GM12864 (cell line): ENCODE measurements at places on chromosomes 5 and 9.
A peak's percentile ranks its signal among the peaks of the same experiment; 100 is the strongest.

GRCh38 chr9:89489548-89490530, 8.1 kb downstream of the SEMA4D start:
- no peak for DNase-seq

- DNase-seq, result no peak
These were observed 408.5 kb downstream of the KIAA0825 start for GRCh38 chr5:94209774-94210355.

DNA sequence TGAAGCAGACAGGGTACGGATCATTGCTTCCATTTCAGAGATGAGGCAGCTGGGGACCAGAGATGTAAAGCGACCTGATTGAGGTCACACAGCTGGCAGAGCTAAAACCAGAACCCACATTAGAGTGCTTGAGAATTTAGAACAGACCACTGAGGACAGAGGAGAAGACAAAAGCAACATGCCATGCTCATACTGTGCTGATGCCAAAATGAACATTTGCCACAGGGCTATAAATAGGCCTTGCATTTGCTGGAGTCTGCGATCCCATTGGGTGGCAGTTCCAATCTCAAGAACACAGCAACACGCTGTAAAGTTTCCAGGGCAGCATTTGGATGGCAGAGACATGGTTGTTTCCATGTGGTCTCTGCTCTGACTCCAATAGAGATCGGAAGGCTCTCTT, 222.4 kb upstream of the TBC1D2 start:
- DNase-seq, result no peak

DNA sequence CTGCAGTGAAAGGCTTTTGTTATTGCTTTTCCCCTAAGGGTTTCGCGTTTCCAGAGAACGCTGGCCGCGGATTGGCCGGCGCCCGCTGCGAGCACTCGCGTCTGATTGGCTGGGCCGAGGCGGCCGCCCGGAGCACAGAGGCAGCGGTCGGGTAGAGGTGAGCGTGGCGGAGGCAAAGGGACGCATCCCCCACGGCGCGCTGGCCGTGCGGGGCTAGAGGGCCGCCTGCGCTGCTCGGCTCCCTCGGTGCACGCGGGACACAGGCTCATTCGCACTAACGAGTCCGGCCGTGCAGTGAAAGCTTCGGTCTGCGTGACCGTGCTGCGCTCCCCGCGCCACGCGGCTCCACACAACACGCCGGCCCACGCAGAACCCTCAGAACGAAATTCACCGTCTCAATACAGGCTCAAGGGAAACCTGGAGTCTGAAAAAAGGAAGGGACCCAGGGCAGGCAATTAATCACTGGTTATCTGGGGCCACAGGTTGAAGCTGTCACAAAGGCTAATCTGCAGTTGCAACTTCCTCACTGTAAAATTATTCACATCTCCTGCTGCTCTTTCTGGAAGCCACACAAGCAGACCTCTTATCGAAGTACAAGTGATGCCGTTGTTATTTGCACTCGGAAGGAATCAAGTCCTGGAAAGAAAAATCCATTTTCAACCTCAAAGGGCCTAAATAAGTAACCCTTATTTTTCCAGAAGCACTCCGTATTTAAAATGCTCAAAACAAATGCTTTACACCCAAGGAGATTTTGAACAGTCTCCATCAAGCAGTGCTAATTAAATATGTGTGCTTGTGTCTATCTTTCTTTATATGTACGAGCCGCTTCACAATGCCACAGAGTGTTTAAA, 94.6 kb downstream of the ZNF608 start:
- DNase-seq, result no peak

GRCh38 chr9:123033352-123033751, at the start of gene GPR21:
GPR21 (plus strand) TSS chr9:123033667; CDS start chr9:123034567, 900 bp downstream.
- DNase-seq, result no peak

DNA sequence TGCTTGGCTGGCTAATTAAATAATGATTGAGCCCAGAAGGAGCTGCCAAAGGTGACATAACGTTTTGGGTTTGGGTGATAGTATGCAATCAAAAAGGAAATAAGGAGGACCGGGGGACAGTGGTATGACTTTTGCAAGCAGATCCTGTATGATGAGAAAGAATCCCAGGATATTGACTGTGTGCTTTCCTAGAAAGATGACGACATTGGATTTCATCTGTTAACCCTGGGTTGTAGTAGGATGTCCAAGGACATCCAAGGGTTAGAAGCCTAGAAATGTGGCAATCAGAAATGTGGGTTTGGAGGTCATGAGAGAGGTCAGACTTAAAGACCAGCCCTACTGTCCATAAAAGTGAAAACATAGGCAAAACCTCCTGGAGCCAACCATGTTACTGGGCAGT, 50.3 kb upstream of the HMHB1 start:
- no peak for DNase-seq

- DNase-seq, result no peak
These were observed 8.7 kb downstream of the NACC2 start for GRCh38 chr9:136086213-136086881.

- DNase-seq, result no peak
These were observed 82.2 kb upstream of the BRINP1 start for GRCh38 chr9:119451426-119451825.

GRCh38 chr5:135538261-135538660, 2.5 kb upstream of the NEUROG1 start:
- no peak for DNase-seq

- DNase-seq, result no peak
These were observed 124.3 kb downstream of the SUSD1 start for GRCh38 chr9:112050544-112051475.

GRCh38 chr9:126411225-126411947, 84.8 kb downstream of the MVB12B start:
- DNase-seq, result peak; percentile 70

- no peak for DNase-seq
These were observed 95.8 kb upstream of the ZNF366 start for GRCh38 chr5:72602696-72603685.

- DNase-seq, result no peak
These were observed 216.3 kb downstream of the TTLL11 start for GRCh38 chr9:121876658-121877271.

DNA sequence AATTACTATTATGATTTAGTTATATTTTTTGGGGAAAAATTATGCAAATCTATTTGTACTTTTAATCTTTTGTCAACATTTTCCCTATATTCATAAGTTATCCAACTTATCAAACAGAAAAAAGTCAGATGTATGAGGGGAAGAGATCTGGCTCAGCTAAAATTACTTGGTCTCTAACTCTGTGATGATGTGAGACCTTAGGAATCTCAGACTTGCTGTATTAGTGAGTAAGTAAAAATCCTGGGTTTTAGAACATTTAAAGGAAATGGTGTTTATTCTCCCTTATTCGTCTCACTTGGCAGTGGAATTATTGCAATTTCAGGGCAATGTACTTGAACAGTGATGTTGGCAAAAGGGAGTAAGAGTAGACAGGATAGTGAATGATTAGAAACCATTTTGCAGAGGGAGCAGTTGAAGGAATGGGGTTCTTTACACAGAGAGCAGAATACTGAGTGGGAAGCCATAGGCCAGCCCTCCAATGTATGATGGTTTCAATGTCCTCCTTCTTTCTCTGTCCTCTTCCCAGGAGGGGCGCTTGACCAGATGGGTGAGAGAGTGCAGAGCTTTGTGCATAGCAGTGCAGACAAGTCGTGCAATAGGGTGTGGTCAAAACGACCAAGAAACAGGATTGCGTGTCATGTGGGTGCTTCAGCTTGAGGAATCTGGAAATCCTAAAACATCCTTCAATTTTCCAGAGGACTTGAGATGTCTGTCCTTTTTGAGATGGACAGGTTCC, 91.7 kb downstream of the TENT4A start:
- DNase-seq, result no peak

GRCh38 chr9:27194401-27195091, 85.5 kb downstream of the TEK start:
- no peak for DNase-seq

DNA sequence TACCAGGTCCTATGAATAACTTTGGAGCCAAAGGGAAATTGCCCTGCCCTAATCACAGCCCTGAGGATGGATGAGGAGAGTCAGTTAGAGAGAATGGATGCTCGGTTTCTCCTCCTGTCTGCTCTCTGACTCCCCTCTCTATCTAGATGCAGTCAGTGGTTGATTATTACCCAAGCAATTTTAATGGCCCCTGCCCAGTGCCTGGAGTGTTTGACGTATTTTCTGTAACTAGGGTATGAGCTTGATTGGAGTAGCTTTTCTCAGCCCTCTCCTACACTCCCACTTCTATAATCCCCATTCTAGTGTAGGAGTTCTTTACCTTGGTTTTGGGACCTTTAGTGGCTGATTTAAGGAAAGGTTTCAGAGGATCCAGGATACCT, 60.4 kb downstream of the DOCK2 start:
- DNase-seq, result no peak

GRCh38 chr5:113487781-113488644, at the start of gene MCC:
MCC (minus strand) TSS chr5:113488453.
- no peak for DNase-seq

DNA sequence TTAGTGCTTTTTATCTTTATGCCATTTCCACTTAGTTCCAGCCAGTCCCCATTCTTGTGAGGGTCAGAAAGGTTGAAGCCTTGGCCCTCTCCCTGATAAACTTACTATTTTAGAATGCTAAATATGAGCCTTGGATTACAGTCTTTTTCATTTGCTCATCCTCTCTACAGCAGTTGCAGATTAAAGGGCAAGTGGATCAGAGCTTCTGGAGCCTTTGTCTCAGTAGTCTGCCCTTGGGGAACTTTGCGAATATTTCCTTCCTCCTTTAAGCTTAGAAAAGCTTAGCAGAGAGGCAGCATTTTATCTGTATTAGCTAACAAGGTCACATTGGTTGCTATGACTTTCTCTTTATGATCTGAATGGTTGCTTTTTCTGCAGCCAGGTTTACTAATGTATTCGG, 11.5 kb downstream of the FSD1L start:
- no peak for DNase-seq

- no peak for DNase-seq
These were observed 9.6 kb upstream of the PTGES2 start for GRCh38 chr9:128136816-128137793.

- DNase-seq, result no peak
These were observed 64.9 kb downstream of the CDC42SE2 start for GRCh38 chr5:131328536-131329285.

DNA sequence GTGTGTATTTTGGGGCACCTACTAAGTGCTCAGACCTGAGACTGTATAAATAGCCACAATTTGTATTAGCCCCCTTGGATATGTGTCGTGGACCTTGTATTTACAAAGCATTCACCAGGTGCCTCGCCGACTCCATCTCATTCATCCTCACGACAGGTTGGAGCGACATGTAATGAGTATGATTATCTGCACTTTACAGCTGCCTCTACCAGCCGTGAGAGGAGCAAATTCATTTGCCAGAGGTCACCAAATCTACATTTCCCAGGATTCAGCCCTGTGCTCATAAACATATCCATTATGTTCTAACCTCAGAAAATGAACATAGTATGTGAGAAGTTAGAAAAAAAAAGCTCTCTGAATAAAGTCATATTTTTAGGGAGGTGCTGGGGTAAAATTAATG, 167.4 kb downstream of the ZDHHC21 start:
- DNase-seq, result no peak

GRCh38 chr5:146622391-146622790, 106.4 kb upstream of the GPR151 start:
- no peak for DNase-seq

DNA sequence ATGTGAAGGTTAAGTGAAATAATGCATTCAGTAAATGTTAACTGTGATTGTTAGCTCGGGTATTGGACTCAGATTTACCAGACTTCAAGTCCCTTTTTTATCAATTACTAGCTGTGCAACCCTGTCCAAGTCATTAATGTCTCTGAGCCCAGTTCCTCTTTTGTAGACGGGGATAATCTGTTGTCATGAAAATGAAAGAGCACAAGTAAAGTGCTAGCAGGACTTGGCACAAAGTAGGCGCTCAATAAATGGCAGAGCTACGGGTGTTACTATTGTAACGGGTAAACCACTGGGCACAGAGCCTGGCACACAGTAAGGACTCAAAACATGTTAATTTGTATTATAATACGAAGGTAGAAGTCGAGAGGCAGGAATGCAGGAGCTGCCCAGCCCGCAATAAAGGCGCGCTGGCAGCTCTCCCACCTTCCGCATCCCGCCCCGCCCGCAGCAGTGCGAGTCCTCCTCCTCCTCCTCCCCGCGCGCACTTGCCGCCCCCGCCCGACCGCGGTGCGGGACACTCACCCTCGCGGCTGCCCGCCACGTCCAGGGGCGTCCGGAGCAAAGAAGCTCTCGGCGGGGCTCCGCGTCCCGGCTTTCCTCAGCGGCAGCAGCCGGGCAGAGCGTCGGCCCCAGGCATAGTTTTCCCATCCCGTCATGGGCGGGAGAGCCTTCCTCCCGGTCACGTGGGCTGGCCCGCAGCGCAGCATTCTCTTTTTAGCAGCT, at the start of gene C1QTNF2:
Gene C1QTNF2 (minus strand): TSS at position 637 of the 723 bp plus-strand sequence. CDS start 15,615 bp downstream, outside the sequence.
- DNase-seq, result no peak

- no peak for DNase-seq
These were observed 349.1 kb downstream of the TMEM232 start for GRCh38 chr5:110377361-110377760.

DNA sequence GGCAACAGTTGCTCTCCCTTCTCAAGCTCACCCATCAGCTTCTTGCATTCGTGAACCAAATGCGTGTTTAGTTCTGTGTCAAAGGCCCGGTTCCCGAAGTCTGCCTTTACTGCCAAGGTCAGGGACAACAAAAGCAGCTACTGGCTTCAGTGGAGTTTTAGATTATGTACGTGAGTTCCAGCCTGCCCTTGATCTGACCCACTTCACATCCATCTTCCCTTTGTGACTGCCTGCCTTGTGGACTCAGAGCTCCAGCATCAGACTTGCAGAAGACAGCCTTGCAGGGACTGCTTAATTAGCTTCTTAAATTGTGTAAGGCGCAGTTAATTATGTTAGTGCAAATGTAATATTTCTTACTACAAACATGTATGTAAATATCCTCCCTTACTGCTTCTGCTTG, 774.7 kb upstream of the EDIL3 start:
- no peak for DNase-seq

DNA sequence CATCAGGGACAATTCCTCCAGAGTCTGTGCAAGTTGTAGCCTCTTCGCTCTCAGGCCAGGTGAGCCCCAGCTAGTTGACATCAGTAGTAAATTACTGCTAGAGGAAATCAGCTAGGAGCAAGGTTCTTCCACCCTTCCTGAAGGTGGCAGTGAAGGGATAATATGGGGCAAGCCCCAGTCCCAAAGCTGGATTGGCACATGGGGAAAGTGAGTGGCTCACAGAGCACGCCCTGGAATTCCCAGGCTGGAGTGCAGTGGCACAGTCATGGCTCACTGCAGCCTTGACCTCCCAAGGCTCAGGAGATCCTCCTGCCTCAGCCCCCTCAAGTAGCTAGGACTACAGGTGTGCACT, 82.1 kb downstream of the CYFIP2 start:
- no peak for DNase-seq

DNA sequence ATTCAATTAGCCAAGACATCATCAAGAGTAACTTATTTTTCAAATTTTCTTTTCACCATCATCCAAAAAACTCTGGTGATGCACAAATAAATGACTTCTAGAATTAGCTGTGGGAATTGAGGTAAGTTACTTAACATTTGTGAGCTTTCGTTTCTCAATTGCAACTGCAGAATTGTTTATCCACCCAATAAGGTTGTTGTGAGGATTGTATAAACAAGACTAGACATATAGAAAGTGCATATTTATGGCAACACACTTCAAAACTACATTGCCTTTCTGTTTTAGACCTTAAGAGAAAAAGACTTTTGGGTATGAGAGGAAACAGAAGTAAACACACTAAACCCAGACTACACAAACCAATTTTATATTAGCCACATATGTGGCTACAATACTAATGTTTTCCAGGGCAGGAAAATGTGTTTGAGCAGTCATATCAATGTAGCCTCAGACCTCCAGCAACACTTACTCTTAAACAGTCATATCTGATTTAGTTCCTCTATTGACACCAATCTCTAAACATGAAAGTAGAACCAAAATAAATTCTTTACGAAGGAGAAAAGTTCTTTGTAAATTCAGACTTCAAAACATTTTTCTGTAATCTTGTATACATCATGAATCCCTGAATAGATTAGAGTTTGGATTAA, 488.0 kb upstream of the CYLC2 start:
- no peak for DNase-seq
